ENCODE measurements at places on chromosomes 7 and 10.

- DNase-seq: no peak
Observed at GRCh38 chr7:55019191-55019690, 424 bp downstream of the EGFR start.

DNA sequence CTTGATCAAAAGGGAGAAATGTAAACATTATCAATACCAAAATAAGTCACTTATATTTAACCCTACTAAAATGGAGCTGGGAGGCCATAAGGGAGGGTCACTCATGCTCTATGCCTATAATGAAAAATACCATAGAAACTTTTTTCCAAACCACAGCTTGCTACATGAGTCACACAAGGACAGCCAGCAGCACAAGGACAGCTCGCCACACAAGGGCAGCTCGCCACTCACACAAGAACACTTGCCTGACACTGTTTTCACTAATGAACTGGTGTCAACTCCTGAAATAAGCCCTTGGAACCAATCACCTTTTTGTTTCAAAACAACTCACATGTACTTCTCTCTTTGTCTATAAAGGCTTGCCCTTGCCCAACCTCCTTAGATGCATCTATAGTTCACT, 43.3 kb downstream of the FRMPD2 start:
- DNase-seq: no peak

DNA sequence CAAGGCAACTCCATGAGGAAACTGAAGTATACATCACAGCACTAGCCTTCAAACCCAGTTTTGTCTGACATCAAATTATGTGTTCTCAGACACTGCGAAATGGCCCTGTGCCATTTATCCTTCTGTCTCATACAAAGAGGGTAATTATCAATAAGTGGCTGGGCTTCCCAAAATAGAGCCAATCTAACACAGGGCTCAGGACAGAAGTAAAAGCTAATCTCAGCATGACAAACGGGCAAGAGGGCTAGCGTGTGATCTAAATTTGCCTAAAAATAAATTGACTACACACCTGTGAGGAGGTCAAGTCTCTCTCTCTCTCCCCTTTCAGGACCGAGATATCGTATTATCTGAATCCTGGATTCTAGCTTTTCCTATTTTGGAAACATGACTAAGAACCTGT, 67.2 kb downstream of the DGKB start:
- no peak for DNase-seq

GRCh38 chr7:22860784-22861482, 38.3 kb upstream of the TOMM7 start:
- no peak for DNase-seq

DNA sequence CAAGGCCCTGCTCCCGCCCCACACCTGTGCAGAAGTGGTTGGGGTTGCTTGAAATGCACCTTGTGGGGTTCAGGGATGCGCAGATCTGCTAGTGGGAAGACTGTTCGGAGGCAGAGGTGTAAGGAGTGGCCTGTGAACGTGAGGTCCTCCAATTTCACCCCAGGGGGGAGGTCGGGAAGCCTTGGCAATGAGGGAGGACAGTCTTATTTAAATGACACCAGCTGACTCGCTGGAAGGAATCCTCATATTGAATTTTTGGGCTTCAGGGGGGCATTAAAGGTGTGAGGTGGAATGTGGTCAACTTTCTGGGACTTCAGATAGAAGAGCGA, 218.8 kb upstream of the CELF2 start:
- no peak for DNase-seq

Measured in stimulated activated CD4-positive, alpha-beta T cell treated with anti-CD3 and anti-CD28 coated beads, TNF-alpha, amount 100 ng/mL, for 4 hours (primary cell).